ENCODE measurements at places on chromosomes 4 and X. TPM values are rescaled to one million over a fixed set of nuclear protein-coding genes. Genes with fewer than 3 reads are reported as not detected.

The SCML1 gene
- 0.93 TPM for total RNA-seq

The GAB3 gene
- total RNA-seq, result 28.3 TPM

The GUF1 gene
- total RNA-seq, result 19.0 TPM

The S100G gene
- not detected for total RNA-seq

GRCh38 chr4:79175716-79176115 lies 150.1 kb downstream of the NAA11 start:
- no peaks in the 10 kb centered on the region for H3K27me3 ChIP-seq
- H3K27ac ChIP-seq, result no peak overlapping the region
- H3K36me3 ChIP-seq, result no peaks in the 10 kb centered on the region
- no peak overlapping the region for H3K4me3 ChIP-seq
- no peak for DNase-seq

GRCh38 chrX:10032147-10032546 lies 65.0 kb downstream of the CLDN34 start:
- H3K4me3 ChIP-seq, result no peak overlapping the region
- H3K4me1 ChIP-seq, result peaks cover 19% of the 10 kb centered on the region
- no peaks in the 10 kb centered on the region for H3K36me3 ChIP-seq
- no peaks in the 10 kb centered on the region for H3K27me3 ChIP-seq
- no peak for DNase-seq

GRCh38 chr4:37533286-37534033 lies 152.7 kb downstream of the RELL1 start:
- H3K36me3 ChIP-seq, result no peaks in the 10 kb centered on the region
- no peak overlapping the region for H3K4me3 ChIP-seq
- peaks cover 2% of the 10 kb centered on the region for H3K27me3 ChIP-seq
- no peak for DNase-seq

DNA sequence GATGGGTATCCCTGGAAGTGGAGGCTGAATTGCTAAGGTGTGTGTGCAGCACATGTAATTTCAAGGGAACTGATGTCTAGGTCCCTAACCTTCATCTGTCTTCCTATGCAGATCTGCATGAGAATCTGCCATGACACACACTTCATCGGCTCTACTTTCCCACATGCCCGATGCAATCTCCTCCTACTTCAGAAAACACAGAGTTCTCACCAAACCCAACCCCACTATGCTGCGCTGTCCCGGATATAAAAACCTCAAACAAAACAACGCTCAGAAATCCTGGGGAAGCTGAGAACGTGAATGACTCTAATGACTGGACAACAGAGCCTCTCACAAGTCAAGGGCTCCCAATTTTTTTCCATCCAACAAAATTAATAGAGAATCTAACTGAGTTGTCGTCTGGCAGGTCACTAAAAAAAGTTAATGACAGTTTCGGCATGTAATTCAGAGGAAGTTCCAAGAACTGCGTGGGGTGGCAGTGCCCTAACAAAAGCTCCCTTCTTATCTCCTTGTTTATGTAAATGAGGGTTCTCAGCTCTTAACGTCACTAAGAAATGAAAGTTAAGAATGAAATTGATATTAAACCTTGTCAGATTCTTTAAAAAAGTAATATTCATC lies 39.0 kb downstream of the STX18 start:
- peaks cover 11% of the 10 kb centered on the region for H3K4me1 ChIP-seq
- DNase-seq, result no peak
- peak overlapping the region; percentile 5 for H3K27ac ChIP-seq
- no peaks in the 10 kb centered on the region for H3K27me3 ChIP-seq
- no peaks in the 10 kb centered on the region for H3K36me3 ChIP-seq

GRCh38 chrX:136198010-136198409 lies 50.7 kb downstream of the FHL1 start:
- H3K27ac ChIP-seq, result no peak overlapping the region
- no peak for DNase-seq
- H3K4me3 ChIP-seq, result no peak overlapping the region
- H3K27me3 ChIP-seq, result peaks cover 14% of the 10 kb centered on the region
- H3K36me3 ChIP-seq, result no peaks in the 10 kb centered on the region

GRCh38 chr4:172709376-172709775 lies 459.2 kb upstream of the GALNT7 start:
- no peak overlapping the region for H3K27ac ChIP-seq
- no peak overlapping the region for H3K4me3 ChIP-seq
- H3K4me1 ChIP-seq, result no peaks in the 10 kb centered on the region
- no peaks in the 10 kb centered on the region for H3K27me3 ChIP-seq
- DNase-seq, result no peak
- peaks cover 28% of the 10 kb centered on the region for H3K36me3 ChIP-seq

GRCh38 chrX:123773258-123773988 lies 40.6 kb upstream of the THOC2 start:
- H3K4me3 ChIP-seq, result no peak overlapping the region
- peaks cover 4% of the 10 kb centered on the region for H3K27me3 ChIP-seq
- H3K4me1 ChIP-seq, result no peaks in the 10 kb centered on the region
- H3K36me3 ChIP-seq, result no peaks in the 10 kb centered on the region
- H3K27ac ChIP-seq, result no peak overlapping the region
- no peak for DNase-seq

DNA sequence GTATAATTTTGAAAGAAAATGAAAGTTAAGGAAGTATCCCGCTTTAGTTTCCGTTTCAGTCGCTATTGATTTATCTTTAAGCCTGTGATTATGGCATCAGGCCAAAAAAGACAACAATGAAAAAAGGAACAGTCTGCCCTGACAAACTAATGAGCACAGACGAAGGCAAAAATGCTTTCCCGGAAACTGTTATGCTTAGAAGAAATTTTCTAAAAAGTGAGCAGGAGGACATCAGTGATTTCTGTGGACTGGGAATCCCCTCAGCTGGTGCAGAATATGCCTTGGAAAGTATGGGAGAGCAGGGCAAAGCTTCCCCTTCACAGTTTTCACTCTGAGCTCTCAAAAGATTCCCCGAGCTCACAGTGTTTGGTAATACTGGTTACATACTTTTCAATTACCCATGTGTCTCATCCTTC lies 5.1 kb upstream of the CXCL10 start:
- H3K27ac ChIP-seq, result peak overlapping the region; percentile 52
- H3K4me1 ChIP-seq, result peaks cover 36% of the 10 kb centered on the region
- H3K27me3 ChIP-seq, result peaks cover 27% of the 10 kb centered on the region
- no peak for DNase-seq
- H3K4me3 ChIP-seq, result peak overlapping the region; percentile 59

DNA sequence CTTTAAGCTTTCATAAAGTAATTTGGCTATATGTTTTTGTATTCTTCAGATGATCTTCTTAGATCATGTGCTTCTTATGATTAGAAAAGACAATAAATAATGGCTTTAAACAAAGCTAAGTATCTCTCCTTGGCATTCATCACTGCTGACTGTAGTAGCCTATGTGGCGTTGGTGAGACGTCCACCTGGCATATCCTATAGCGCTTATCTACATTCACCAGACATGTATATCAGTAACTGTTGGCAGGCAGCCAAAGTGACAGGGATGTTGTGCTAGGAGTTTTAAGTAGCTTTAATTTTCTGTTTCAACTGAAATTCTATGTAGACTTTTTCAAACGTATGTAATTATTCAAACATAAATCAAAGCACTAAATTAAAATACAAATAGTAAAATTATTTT lies 276.4 kb downstream of the IL15 start:
- DNase-seq, result no peak
- H3K27ac ChIP-seq, result no peak overlapping the region
- no peaks in the 10 kb centered on the region for H3K4me1 ChIP-seq
- no peak overlapping the region for H3K4me3 ChIP-seq
- no peaks in the 10 kb centered on the region for H3K27me3 ChIP-seq

DNA sequence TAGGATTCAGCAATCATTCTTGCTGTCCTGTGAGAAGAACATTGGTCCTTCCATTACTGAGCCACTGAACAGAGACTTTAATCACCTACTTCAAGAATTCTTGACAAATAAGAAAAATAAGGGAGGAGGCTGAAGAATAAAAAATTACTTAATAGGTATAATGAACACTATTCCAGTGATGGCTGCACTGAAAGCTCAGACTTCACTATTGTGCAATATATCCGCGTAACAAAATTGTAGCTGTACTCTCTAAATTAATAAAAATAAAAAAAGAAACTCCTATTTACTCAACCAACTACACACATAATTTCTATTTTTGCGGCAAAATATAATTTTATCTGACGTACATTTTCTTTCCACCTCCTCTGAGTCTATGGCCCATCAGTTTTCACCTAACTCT lies 2441.0 kb downstream of the PCDH7 start:
- peaks cover 8% of the 10 kb centered on the region for H3K36me3 ChIP-seq
- DNase-seq, result no peak
- no peaks in the 10 kb centered on the region for H3K4me1 ChIP-seq
- no peaks in the 10 kb centered on the region for H3K27me3 ChIP-seq
